GM03348 (cell line): ENCODE measurements at places on chromosomes 13 and 19.

GRCh38 chr19:46745521-46746280 lies at the start of gene FKRP:
FKRP (plus strand) TSS chr19:46746057; CDS start chr19:46755451, 9,394 bp downstream.
- DNase-seq: peak; percentile 81

- peak; percentile 55 for DNase-seq
These were observed 1418.4 kb downstream of the UQCRFS1 start for GRCh38 chr19:27794494-27795042.

GRCh38 chr13:19586904-19587634 lies 25.7 kb upstream of the TPTE2 start:
- peak; percentile 13 for DNase-seq

GRCh38 chr19:46394402-46394797 lies 19.0 kb downstream of the CCDC8 start:
- DNase-seq: no peak

DNA sequence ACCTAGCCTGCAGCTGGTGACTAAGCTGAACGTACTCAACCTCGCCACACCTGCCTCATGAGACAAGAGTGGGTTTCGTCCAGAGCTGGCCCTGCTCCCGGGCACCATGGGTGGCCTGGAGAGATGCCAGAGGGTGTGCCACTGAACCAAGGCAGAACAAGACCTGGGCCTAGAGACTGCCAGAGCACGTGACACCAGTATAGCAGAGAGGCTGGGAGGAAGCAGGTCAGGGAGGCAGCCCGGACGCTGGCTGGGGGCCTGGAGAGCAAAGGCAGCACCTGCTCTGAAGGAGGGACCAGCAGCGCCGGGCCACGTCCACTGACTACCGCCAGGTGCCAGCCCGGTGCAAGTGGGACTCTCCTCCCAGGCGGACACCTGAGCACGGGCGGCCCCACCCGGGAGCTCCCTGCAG lies 7.3 kb upstream of the C13orf46 start:
- no peak for DNase-seq

- DNase-seq: no peak
These were observed 11.8 kb upstream of the F7 start for GRCh38 chr13:113093580-113094409.

GRCh38 chr19:42216653-42217519 lies 591 bp downstream of the DEDD2 start:
- peak; percentile 78 for DNase-seq

DNA sequence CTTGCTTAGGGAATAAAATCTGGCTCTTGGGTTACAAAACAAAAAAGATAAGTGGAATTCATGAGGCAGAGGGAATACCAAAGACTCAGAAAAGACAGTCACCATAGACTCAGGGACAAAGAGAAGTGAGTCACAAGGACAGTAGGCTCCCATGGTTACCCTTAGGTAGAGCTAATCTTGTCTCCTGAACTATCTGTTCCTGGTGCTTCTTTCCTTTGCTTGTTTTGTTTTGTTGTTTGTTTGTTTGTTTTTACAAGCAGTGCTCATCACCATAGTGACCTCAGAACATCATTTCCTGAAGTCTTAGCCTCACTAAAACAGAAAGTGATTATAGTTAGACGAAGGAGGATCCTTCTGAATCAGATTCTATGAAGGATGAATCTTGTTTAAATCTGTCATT lies 142.3 kb upstream of the SOX21 start:
- no peak for DNase-seq
